ENCODE measurements at places on chromosomes 2 and 18. TPM values are rescaled to one million over a fixed set of nuclear protein-coding genes. Genes with fewer than 3 reads are reported as not detected.
A peak's percentile ranks its signal among the peaks of the same experiment; 100 is the strongest.

Gene RAPH1
- 11.2 TPM for total RNA-seq

DNA sequence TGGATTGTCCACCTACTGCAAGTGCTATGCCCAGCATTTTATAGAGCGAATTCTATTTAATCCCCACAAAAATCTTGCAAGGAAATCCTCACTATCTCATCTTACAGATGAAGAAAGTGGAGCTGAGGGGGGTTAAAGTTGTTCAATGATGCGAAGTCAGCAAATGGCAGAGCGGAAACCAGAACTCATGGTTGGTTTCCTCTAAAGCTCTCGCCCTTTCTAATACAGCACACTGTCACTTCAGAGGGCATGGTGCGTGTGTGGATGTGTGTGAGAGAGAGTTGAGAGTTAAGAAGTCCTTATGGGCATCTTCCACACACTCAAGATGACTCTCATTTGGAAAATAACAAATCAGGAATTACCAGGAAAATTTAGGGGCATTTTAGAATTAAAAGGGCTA, 78.4 kb downstream of the TGFA start:
- no peaks in the 10 kb centered on the region for H3K36me3 ChIP-seq
- no peak overlapping the region for H3K4me3 ChIP-seq
- peaks cover 22% of the 10 kb centered on the region for H3K4me1 ChIP-seq
- H3K27me3 ChIP-seq = no peaks in the 10 kb centered on the region

Gene CREB1
- 118 TPM for total RNA-seq

- no peak overlapping the region for H3K4me3 ChIP-seq
- DNase-seq = peak; percentile 7
- no peaks in the 10 kb centered on the region for H3K36me3 ChIP-seq
- H3K27me3 ChIP-seq = no peaks in the 10 kb centered on the region
These were observed 157.9 kb downstream of the CD226 start for GRCh38 chr18:69789794-69790193.

- no peak overlapping the region for H3K27ac ChIP-seq
- no peaks in the 10 kb centered on the region for H3K36me3 ChIP-seq
- no peak for DNase-seq
- no peaks in the 10 kb centered on the region for H3K27me3 ChIP-seq
- H3K4me3 ChIP-seq = no peak overlapping the region
- no peaks in the 10 kb centered on the region for H3K4me1 ChIP-seq
These were observed 284.6 kb downstream of the CCDC102B start for GRCh38 chr18:69082499-69082898.

DNA sequence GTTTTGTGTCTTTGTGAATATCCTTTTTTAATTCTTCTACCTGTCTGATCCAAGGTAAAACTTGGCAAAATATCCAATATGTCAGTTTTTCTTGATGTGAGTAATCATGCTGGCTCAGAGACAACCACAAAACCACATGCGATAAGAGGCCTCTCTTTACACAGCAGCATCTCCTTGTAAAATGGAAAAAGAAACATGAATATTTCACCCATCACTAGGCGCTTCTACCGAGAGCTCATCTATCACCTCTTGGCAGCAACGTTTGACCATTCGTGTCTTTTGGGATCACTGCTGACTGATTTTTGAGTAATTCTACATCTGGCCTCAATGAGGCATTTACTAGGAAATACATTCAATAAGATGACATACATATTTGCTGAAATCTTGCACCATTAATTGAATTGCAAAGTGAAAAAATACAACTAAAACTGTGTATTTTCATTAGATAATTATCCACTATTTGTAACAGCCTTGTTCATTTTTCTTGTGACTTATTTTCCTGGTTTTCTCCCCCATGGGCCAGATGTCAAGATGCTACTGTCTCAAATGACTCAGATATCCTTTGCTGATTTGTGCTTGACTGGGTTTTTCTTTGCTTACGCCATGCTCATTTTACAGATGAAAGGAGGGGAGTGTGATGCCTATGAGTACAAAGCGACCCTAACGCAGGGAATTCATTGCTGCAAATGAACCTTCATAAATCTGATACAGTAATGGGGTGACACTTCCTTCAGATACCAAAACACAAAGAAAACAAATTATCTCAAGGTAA, 467.5 kb downstream of the FBXO15 start:
- DNase-seq = no peak
- no peak overlapping the region for H3K4me3 ChIP-seq
- no peak overlapping the region for H3K27ac ChIP-seq
- H3K27me3 ChIP-seq = no peaks in the 10 kb centered on the region
- no peaks in the 10 kb centered on the region for H3K36me3 ChIP-seq

GRCh38 chr2:183493040-183493439, 368.8 kb downstream of the NUP35 start:
- H3K4me1 ChIP-seq = no peaks in the 10 kb centered on the region
- no peaks in the 10 kb centered on the region for H3K36me3 ChIP-seq
- no peak overlapping the region for H3K27ac ChIP-seq
- no peak for DNase-seq

Gene EMILIN1
- 5.1 TPM for total RNA-seq

Gene PLEKHM3
- total RNA-seq = 19.5 TPM

GRCh38 chr2:110215566-110216158, 3.3 kb upstream of the MTLN start:
- no peaks in the 10 kb centered on the region for H3K27me3 ChIP-seq
- peaks cover 16% of the 10 kb centered on the region for H3K4me1 ChIP-seq
- no peak for DNase-seq
- no peaks in the 10 kb centered on the region for H3K36me3 ChIP-seq

DNA sequence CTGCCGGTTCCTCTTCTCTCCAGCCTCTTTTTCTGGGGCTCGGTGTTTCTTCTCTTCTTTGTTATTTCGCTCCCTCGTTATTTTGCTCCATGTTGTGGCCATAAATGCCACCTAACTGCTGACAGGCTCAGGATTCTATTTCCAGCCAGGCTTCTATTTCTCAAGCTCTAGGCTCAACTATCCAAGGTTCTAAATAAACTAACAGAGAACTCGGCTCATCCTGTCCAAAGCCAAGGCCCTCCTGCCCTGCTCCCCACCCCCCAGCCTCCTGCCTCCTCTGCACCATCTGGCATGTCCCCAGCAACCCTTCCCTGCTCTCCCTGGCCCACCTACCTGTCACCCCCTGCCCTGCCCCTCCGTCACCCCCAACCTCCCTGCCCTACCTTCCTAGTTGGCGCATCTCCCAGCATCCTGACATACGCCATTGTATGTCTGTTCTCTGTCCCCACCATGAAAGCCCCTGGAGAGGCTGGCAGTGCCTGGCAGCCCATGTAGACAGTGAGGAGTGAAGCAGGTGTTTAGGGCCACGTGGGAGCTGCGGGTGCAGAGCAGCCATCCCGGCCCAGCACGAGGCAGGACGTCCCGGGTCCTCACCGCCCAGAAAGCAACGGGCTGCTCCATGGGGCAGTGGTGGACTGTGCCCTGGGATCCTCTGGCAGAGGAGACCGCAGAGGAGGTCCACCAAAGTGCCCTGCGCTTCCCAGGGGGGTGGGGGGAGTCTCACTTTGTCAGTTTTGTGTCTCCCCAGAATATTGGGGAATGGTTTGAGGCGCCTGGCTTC, 186.9 kb downstream of the TWIST2 start:
- H3K36me3 ChIP-seq = no peaks in the 10 kb centered on the region
- DNase-seq = no peak
- no peak overlapping the region for H3K27ac ChIP-seq
- no peaks in the 10 kb centered on the region for H3K4me1 ChIP-seq

DNA sequence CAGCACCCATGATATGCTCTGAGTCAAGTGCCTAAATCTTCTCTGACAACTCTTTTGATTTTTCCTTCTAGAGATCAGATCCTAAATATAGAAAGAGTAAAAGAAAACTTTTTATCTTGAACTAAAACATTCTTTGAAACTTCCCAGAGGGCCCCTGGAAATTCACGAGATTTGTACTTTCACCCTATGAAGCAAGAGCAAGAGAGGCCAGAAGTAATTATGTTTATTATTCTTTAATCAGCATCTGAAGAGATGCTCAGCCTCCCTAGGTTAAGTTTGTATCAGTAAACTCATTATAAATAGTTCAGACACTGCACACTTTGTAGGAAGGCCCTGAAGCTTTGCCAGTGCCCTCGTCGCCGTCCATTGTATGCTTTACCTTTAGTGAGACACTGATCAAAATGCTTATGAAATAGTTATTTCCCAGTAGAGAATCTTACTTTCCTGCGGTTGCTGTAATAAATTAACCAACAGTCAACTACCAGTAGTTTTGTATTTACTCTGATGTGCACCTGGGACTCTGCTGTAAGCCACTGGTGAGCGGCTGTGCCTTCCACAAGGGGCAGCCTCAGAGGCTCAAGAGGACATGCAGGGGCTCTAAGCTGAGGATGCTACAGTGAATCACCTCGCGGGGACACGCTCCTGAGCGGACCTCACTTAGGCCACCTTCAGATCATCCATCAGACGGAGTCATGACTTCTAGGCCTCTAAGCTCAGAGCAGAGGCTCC, 71.9 kb downstream of the BIN1 start:
- no peaks in the 10 kb centered on the region for H3K27me3 ChIP-seq
- H3K4me1 ChIP-seq = no peaks in the 10 kb centered on the region
- no peaks in the 10 kb centered on the region for H3K36me3 ChIP-seq
- H3K27ac ChIP-seq = no peak overlapping the region

- peak overlapping the region; percentile 29 for H3K4me3 ChIP-seq
- no peaks in the 10 kb centered on the region for H3K27me3 ChIP-seq
- H3K4me1 ChIP-seq = peaks cover 33% of the 10 kb centered on the region
- H3K27ac ChIP-seq = peak overlapping the region; percentile 50
- peaks cover 12% of the 10 kb centered on the region for H3K36me3 ChIP-seq
- DNase-seq = peak; percentile 49
These were observed 4.5 kb downstream of the CEBPZ start for GRCh38 chr2:37226863-37227262.

DNA sequence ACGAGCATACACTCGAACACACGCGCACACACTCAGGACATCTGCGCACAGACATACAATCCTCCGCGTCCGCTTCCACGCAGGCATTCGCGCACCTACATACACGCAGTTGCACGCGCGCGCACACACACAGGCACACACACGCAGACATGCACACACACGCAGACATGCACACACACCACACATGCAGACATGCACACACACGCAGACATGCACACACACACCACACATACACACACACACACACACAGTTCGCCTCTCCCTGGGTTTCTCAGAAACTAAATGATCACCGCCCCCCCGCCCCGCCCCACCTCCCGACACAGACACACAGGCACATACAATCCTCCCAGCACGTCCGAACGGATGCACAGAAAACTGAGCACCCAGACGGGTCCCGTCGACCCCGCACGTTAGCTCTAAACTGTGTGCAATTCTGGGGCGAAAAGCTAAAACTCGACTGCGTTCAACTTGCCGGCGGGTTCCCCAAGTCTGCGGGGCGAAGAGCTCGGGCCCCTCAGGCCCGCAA, 1.0 kb downstream of the EPHA4 start:
- peaks cover 49% of the 10 kb centered on the region for H3K4me1 ChIP-seq
- H3K36me3 ChIP-seq = peaks cover 8% of the 10 kb centered on the region
- no peaks in the 10 kb centered on the region for H3K27me3 ChIP-seq
- H3K27ac ChIP-seq = peak overlapping the region; percentile 65
- peak overlapping the region; percentile 97 for H3K4me3 ChIP-seq
- DNase-seq = no peak

Gene REEP1
- total RNA-seq = 0.93 TPM

- H3K36me3 ChIP-seq = no peaks in the 10 kb centered on the region
- no peaks in the 10 kb centered on the region for H3K27me3 ChIP-seq
- peaks cover 29% of the 10 kb centered on the region for H3K4me1 ChIP-seq
- no peak overlapping the region for H3K27ac ChIP-seq
- no peak for DNase-seq
- H3K4me3 ChIP-seq = no peak overlapping the region
These were observed 105.6 kb downstream of the SETBP1 start for GRCh38 chr18:44786257-44786656.

Gene FAM124B
- 0.15 TPM for total RNA-seq

DNA sequence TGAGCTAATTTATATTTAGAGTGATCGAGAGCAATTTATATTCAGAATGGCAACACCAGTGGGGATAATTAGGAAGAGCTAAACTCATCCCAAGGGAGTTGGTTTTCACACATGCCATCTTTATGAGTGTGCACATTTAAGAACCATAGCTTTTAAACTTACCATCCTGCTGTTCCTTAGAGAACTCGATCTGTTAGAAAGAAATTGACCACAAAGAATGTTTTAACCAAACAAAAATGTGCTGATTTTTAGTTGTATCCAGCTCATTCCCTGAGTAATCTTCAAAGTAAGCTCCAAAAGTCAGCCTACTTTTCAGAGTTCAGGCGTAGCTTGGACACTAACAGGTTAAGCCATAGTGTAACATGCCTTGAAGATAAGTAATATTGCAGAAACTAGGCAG, 12.6 kb downstream of the MYL1 start:
- no peaks in the 10 kb centered on the region for H3K36me3 ChIP-seq
- H3K4me1 ChIP-seq = no peaks in the 10 kb centered on the region
- no peak overlapping the region for H3K27ac ChIP-seq
- no peak overlapping the region for H3K4me3 ChIP-seq
- no peak for DNase-seq

Gene STON1
- total RNA-seq = 36.7 TPM

- H3K4me1 ChIP-seq = no peaks in the 10 kb centered on the region
- peaks cover 4% of the 10 kb centered on the region for H3K36me3 ChIP-seq
- no peak for DNase-seq
- no peak overlapping the region for H3K4me3 ChIP-seq
These were observed 40.6 kb upstream of the TWSG1 start for GRCh38 chr18:9293948-9294347.

- H3K4me1 ChIP-seq = no peaks in the 10 kb centered on the region
- H3K36me3 ChIP-seq = peaks cover 19% of the 10 kb centered on the region
- no peaks in the 10 kb centered on the region for H3K27me3 ChIP-seq
- DNase-seq = no peak
- H3K27ac ChIP-seq = no peak overlapping the region
- no peak overlapping the region for H3K4me3 ChIP-seq
These were observed 275.8 kb upstream of the CCDC68 start for GRCh38 chr18:55235094-55235461.

Gene SULT1C2
- 0.28 TPM for total RNA-seq

Gene MSTN
- not detected for total RNA-seq

DNA sequence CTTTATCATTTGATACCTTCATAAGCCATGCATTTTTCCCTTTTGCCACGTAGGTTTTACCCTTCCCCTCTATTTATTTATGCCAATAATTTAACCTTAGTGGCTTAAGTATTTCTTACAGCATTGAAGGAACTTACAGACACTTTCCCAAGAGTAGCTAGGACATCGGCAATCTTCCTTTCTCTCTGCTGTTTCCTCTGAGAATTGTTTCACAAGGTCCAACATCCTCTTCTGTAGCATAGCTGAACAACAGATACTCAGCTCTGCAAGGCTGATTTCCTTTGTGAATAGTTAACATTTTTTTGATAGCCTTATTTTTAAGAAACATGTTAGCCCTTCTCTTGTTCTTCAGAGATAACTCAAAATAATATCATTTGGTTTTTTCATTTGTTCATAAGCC, 1.1 kb upstream of the GCA start:
- H3K4me1 ChIP-seq = peaks cover 15% of the 10 kb centered on the region
- no peak overlapping the region for H3K27ac ChIP-seq
- H3K36me3 ChIP-seq = no peaks in the 10 kb centered on the region
- peaks cover 52% of the 10 kb centered on the region for H3K27me3 ChIP-seq

Gene TUBB8B
- 0.36 TPM for total RNA-seq

Gene HRH4
- total RNA-seq = not detected
